ENCODE measurements at places on chromosomes 16 and 17. TPM values are rescaled to one million over a fixed set of nuclear protein-coding genes. Genes with fewer than 3 reads are reported as not detected.

CACNG1 gene
- not detected for total RNA-seq

MYH3 gene
- 1.2 TPM for total RNA-seq

NT5M gene
- total RNA-seq: 1.5 TPM

ZNF276 gene
- total RNA-seq: 9.5 TPM

NAGS gene
- total RNA-seq: 1.5 TPM

OTOP3 gene
- total RNA-seq: not detected

CNTNAP1 gene
- total RNA-seq: 52.4 TPM

CLUH gene
- 64.5 TPM for total RNA-seq

SDR42E2 gene
- total RNA-seq: not detected

KRT12 gene
- total RNA-seq: not detected

GNG13 gene
- total RNA-seq: not detected

CES1 gene
- not detected for total RNA-seq

CIITA gene
- not detected for total RNA-seq

CD300A gene
- total RNA-seq: not detected

KATNB1 gene
- 22.0 TPM for total RNA-seq

HSF5 gene
- under 0.01 TPM for total RNA-seq

PRAC2 gene
- total RNA-seq: not detected

BAIAP3 gene
- 0.89 TPM for total RNA-seq

SNRNP25 gene
- 17.9 TPM for total RNA-seq

MT4 gene
- total RNA-seq: not detected

KRT222 gene
- total RNA-seq: not detected

CES5A gene
- not detected for total RNA-seq

PMFBP1 gene
- 0.46 TPM for total RNA-seq

SBK1 gene
- total RNA-seq: not detected

NPW gene
- total RNA-seq: 0.65 TPM

DERL2 gene
- total RNA-seq: 38.0 TPM

GAS2L2 gene
- not detected for total RNA-seq

KIFC3 gene
- 69.2 TPM for total RNA-seq

CD300LG gene
- total RNA-seq: not detected

KIF18B gene
- total RNA-seq: 3.2 TPM

CD300E gene
- not detected for total RNA-seq

WNT9B gene
- total RNA-seq: not detected

CLEC3A gene
- not detected for total RNA-seq

TMEM220 gene
- total RNA-seq: 0.69 TPM
